ENCODE measurements at places on chromosomes 12 and 14.

GRCh38 chr12:27319409-27319808 is 13.2 kb upstream of the BMAL2 start:
- no peak for DNase-seq

DNA sequence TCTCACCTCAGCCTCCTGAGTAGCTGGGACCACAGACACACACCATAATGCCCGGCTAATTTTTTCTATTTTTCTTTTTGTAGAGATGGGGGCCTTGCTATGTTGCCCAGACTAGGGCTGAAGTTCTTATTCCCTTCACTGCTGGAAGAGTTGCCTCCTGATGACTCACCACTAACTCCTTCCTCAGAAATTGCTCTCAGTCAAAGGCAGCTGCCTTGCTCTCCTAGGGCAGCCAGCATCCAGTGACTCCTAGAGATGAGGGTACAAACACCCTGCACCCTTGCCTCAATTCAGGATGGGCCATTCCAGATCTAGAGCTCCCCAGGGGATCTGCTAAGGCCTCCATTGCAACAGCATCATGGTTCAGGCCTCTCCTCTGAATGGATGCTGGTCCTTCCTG is 54.0 kb upstream of the RASSF8 start:
- DNase-seq = no peak

- DNase-seq = no peak
Measured at GRCh38 chr12:108228746-108229145, 99.7 kb downstream of the WSCD2 start.

GRCh38 chr12:64665514-64665913 is 55.2 kb downstream of the RASSF3 start:
- no peak for DNase-seq

- DNase-seq = no peak
Measured at GRCh38 chr12:44571006-44571550, 305.0 kb downstream of the NELL2 start.

DNA sequence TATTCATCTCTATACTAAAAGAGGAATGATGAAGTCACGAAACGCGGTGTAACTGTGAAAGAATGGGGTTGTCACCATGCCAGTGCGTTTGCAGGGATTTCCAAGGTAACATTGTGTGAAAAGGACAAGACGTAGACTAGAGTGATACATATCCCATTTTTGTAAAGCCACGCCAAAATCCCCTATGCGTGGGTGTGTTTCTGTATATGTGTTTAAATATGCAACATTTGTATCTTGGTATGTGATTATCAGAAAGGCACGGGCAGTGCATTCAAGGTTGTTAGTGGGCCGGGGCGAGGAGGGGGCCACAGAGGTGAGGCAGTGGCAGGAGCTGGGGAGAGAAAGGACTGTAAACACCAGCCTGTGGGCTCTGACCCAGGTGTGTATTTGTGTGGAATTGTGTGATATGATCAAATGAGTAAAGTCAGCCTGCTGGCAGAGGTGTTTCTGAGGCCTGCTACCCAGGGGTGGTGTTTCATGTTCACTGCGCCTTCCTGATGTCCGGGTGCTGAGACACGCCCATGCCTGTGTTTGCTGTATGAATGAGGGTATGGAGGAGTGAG is 137.8 kb downstream of the ADGRD1 start:
- DNase-seq = no peak

All from activated CD8-positive, alpha-beta memory T cell treated with anti-CD3 and anti-CD28 coated beads for 1 hour (primary cell).